ENCODE measurements at places on chromosomes 6 and 20.
A peak's percentile ranks its signal among the peaks of the same experiment; 100 is the strongest.

GRCh38 chr6:7502743-7503142 lies 38.7 kb upstream of the DSP start:
- DNase-seq: no peak

DNA sequence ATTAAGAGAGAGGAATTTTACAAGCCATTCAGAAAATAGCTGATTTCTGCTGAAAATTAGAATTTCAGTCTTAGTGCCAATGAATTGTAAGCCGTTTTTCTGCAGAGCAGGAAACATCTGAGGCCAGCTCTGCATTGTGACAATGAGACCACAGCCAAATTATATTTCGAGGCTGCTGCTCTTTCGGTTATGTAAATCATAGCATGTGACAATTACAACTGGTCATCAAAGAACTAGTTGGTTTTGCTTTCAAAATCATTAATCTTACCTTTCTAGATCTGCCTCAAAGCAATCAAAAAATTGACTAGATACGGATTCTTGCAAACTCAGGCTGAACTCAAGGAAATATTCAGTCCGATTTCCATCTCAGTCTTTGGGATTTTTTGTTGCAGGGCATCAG lies 33.4 kb upstream of the INSM1 start:
- DNase-seq: no peak

DNA sequence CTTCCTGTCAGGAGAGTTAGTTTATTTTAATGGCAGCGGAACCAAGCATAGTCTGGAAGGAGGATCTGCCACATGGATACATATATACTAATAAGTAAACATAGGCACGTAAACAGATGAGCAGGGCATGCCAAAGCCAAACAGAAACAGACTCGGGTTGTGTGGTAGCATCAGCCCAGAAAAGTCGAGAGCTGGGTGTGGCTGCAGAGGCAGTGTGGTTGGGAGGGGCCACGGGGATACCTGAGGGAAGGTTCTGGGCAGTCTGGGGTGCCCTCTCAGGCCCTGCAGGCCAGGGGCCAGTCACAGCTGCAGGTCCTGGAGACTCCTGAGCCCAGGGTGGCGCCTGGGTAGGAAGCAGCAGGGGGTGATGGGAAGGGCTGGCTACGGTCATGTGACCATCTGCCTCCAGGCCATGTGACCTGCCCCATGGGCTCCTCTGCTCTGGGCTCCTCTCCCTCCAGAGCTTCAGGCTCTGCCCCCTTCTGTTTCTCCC lies 42.8 kb upstream of the MRPS10 start:
- peak; percentile 32 for DNase-seq

DNA sequence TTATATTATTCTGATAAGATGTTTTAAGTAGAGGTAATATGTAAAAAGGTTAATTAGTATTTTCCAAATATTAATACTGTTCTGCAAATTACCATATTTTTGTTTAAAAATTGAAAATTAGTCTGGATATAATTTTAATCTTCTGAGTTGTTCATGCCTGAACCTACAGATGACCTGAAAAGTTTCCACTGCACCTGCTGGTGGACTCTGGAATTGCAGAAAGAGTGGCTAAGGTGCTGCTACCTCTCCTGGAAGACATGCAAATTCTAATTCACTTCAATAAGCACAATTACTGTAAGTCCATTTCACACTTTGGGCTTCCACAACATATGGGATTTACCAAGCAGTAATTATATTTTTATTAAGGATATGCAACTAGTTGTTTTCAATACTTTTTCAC lies 77.7 kb upstream of the OLIG3 start:
- DNase-seq: no peak

DNA sequence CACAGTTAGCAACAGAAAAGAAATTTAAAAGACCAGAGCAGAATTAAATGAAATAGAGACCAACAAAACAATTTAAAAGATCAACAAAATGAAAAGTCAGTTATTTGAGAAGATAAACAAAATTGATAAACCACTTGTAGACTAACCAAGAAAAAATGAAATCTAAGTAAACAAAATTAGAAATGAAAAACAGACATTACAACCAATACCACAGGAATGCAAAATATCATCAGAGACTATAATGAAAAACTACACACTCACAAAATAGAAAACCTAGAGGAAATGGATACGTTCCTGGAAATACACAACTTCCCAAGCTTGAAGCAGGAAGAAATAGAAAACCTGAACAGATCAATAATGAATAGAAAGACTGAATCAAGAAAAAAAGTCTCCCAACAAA lies 97.8 kb downstream of the WDR27 start:
- no peak for DNase-seq
